ENCODE measurements at places on chromosomes 6 and 20.
A peak's percentile ranks its signal among the peaks of the same experiment; 100 is the strongest.

GRCh38 chr20:36845288-36845971 lies 30.5 kb upstream of the TLDC2 start:
- no peak for DNase-seq

DNA sequence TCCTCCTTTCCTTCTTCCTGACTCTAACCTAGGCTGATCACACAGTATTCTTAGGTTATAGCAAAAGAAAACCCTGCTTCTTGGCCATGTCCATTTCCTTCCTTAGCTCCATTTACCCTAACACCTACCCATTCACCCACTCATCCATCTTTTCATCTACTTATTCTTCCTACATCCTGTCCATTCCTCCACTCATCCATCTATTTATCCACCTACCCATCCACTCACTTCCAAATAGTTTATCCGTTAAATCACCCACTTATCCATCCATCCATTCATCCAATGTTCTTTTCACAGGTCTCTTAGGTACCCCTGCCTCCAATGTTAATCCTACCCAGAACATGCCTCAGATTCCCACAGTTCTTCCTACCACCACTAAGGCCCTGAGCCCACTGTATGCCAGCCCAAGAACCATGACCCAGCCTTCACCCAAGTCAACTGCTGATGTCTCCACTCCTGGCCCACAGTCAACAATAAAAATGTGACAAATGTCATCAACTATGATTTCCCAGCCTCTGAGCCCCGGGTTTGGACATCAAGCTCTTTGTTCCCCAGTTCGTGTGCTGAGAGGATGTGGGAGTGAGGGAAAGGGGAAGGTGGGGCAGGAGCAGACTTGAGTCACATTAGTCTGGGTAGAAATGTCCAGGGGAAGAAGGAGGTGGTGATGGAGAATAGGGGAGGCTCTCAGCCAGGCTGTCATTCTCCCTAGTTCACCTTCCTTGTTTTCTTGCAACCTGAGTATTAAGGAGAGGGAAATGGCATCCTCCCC lies 24.4 kb downstream of the TREML4 start:
- no peak for DNase-seq

GRCh38 chr20:5056801-5057599 lies 55.7 kb upstream of the SLC23A2 start:
- no peak for DNase-seq

DNA sequence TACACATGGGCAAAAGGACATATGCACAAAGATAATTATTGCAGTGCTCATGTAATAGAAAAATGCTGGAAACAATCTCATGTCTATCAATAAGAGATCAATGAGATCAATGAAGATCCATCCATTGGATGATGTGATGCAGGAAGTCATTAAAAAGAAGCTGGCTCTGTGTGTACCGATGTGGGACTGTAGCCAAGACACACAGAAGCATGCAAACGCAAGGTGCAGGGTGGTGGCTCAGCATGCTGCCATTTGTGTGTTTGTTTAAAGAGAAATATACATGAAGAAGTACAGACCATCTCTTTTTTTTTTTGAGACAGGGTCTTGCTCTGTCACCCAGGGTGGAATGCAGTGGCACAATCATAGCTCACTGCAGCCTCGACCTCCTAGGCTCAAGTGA lies 33.1 kb upstream of the KCNB1 start:
- DNase-seq, result no peak

GRCh38 chr6:30135757-30136156 lies at the start of gene TRIM40:
TSS of gene TRIM40 (plus strand) at chr6:30136140. CDS start at chr6:30137037, 897 bp downstream.
- DNase-seq, result no peak

DNA sequence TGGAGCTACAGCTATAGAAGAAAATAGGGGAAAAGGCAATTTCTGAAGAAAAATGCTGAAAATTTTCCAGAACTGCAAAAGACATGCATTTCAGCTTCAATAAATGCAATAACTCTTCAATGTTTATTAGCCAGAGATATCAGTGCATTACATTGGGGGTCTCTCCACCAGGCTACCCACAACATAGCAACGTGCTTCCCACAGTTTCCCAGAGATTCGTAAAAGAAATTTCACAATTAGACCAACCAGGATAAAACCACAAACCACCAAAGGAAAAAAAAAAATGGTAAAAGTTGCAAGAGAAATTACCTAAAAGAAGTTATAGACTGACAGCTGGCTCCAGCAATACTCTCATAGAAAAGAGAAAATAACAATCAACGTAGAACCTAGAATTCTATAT lies 16.0 kb downstream of the LY86 start:
- no peak for DNase-seq

DNA sequence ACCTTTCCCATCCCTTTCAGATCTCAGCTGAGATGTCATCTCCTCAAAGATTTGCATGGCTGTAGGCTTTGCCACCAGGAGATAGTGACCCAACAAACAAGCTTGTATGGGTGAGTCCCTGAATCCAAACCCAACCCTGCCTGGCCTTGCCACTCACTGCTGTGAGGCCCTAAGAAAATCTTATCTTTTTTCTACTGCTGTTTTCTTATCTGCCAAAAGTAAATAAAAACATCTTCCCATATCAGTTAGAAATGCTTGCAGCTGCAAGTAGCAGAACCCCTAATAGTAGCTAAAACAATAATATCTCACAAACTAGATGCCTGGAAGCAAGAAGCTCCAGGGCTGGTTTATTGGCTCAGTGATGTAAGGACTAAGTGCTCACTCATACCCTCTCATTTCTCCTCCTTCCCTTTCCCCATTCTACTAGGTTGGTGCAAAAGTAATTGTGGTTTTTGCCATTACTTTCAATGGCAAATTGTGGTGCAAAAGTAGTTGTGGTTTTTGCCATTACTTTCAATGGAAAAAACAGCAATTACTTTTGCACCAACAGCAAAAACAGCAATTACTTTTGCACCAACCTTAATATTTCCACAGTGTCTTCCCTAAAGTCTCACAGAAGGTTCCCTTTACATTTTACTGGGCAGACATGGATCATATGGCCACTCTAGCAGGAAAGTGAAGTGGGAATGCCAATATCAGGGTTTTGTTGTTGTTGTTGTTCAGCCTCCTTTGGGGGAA lies 56.7 kb upstream of the PSMF1 start:
- DNase-seq, result no peak

GRCh38 chr6:112503091-112503596 lies 156.0 kb downstream of the RFPL4B start:
- no peak for DNase-seq

DNA sequence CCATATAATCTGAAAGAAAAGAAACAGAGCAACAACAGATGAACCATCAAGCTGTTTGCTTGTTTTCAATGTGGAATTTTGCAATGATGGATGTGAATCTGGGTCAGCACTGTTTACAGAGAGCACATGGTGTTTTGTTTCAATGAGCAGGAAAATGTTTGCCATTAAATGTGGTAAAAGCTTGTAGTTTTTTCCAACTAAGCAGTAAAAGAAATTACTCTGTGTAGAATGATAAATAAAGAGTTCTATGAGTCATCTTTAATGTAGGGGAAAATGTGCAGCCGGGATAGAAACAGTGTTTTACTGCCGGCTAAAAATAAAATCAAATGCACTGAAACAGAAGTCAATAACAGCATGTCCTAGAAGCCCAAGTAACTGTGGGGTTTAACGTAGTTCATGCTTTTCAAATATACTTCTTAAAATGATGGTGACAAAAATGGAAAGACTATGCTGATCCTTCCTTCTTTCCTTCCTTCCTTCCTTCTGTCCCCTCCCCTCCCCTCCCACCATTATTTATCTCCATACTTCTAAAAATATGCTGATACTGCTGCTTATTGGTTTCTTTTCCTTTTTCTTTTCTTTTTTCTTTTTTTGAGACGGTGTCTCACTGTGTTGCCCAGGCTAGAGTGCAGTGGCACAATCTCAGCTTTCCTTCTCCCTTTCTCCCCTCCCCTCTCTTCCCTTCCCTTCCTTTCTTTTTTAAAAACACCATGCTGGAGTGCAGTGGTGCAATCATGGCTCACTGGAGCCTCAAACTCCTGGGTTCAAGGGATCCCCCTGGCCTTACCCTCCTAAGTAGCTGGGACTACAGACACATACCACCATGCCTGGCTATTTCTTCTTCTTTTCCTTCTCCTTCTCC lies 6.3 kb upstream of the NAA20 start:
- no peak for DNase-seq

GRCh38 chr6:7389162-7389450 lies 436 bp downstream of the CAGE1 start:
- peak; percentile 56 for DNase-seq

- no peak for DNase-seq
Observed at GRCh38 chr6:150332939-150333584, 35.8 kb upstream of the IYD start.

GRCh38 chr6:150366118-150366778 lies 2.6 kb upstream of the IYD start:
- no peak for DNase-seq

DNA sequence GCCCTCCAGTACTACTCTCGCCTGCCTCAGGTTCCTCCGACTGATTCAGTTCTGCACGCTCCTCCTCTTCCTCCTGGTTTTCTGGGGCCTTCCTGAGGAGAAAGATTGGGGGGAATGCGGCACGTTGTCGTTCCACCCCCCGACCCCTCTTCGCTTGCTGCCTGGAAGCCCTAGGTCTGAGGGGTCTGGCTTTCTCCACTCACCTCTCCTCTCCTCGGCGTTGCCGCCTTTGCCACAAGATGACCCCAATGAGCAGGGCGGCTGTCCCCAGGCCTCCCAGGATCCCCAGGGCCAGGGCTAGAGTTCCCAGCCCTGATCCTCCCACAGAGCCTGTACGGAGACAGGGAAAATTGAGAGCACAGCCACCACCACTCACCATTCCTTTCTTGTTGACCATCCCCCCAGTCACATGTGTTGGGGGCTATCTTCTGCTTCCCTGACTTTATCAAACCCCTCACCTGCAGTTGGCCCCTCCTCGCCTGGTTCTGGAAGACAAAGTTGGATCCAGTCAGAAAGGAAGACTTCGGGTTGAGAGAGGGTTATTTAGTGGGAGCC lies 2.8 kb downstream of the AGER start:
- DNase-seq, result no peak

- no peak for DNase-seq
Observed at GRCh38 chr20:49032455-49032854, 13.7 kb upstream of the CSE1L start.

DNA sequence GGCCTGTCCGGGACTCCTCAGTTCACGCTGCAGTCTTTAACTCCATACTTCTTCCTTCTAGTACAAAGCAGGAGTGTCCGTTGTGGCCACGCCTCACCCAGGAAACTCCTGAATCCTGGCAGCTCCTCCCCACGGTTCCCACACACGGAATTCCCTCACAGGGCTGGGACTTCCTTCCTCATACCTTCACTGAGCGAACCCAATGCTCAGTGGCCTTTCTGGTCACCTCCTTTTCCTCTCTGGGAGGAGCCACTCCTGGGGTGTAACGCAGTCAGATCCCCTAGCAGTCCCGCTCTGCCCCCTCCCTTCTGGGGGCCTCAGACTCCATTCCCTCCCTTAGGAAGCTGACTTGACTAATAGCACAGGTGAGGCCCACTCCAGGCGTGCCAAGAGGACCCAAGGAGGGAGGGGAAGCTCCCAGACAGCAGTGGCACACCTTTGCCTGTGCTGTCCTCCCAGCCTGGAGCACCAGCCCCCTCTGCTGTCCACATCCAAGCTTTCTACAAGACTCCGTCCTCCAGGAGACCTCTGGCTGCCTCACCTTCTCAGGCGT lies at the start of gene SLC52A3:
Gene SLC52A3 (minus strand): TSS at position 75 of the 553 bp plus-strand sequence. CDS start 2,726 bp downstream, outside the sequence.
- DNase-seq, result no peak

GRCh38 chr6:5333658-5334057 lies 72.3 kb downstream of the FARS2 start:
- no peak for DNase-seq

DNA sequence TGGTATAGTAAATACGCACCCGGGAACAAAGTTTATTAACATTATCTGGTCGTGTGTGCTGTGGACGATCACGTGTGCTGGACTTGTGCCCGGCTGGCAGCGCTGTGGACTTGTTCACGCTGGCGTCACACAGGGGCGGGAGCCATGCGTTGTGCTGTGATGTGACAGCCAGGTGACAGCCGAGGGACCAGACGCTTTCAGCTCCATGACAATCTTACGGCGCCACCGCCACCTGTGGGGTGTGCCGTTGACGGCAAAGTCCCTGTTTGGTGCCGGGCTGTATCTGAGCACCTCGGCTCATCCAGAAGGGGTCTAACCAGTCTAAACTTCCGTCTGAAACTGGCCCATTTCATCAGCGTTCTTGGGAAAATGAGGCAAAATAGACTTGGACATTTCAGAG lies 25.2 kb downstream of the DLL1 start:
- DNase-seq, result no peak

DNA sequence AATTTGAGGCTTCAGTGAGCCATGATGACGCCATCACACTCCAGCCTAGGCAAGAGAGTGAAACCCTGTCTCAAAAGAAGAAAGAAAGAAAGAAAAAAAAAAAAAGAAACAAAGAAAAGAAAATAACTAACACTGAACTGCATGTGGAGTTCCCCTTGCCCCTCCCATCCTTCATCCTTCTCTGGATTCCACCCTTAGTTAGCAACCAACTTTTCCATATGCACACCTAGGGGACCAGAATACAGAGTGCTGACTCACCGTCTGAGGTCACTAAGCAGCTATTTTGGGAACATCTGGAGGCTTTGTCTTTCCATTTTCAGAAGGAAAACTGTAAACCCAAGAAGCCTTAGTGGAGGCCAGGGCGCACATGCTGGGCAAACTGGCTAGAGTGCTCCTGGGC lies 257.4 kb downstream of the MAFB start:
- no peak for DNase-seq

GRCh38 chr20:42589976-42590639 lies 599.6 kb downstream of the PTPRT start:
- no peak for DNase-seq

- DNase-seq, result no peak
Observed at GRCh38 chr6:2940851-2941250, 30.5 kb downstream of the SERPINB6 start.

GRCh38 chr6:112372226-112372806 lies 25.2 kb downstream of the RFPL4B start:
- DNase-seq, result no peak

DNA sequence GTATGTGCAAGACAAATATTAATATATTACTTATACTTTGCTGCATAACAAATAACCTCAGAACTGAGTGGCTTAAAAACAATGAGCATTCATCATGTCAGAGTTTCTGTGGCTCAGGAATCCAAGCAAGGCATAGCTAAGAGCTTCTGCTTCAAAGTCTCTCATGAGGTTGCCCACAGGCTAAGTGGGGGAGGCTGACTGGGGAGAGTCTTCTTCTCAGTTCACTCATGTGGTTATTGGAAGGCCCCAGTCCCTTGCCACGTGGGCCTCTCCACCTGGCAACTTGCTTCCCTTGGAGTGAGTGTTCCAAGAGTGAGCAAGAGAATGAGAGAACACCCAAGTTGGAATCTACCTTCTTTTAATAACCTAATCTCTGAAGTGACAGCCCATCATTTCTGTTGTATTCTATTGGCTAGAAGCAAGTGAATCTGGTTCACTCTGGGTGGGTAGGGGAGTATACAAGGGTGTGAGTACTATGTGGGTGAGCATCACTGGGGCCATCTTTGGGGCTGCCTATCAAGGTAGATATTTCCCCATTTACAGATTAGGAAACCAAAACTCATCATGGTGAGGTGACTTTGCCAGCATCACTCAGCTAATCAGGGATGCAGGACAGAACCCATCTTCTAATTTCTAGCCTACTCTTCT lies 36.0 kb downstream of the DNAH8 start:
- no peak for DNase-seq
